ENCODE measurements at places on chromosomes 7 and 10. TPM values are rescaled to one million over a fixed set of nuclear protein-coding genes. Genes with fewer than 3 reads are reported as not detected.

Gene PAPOLB
- 0.17 TPM for total RNA-seq

DNA sequence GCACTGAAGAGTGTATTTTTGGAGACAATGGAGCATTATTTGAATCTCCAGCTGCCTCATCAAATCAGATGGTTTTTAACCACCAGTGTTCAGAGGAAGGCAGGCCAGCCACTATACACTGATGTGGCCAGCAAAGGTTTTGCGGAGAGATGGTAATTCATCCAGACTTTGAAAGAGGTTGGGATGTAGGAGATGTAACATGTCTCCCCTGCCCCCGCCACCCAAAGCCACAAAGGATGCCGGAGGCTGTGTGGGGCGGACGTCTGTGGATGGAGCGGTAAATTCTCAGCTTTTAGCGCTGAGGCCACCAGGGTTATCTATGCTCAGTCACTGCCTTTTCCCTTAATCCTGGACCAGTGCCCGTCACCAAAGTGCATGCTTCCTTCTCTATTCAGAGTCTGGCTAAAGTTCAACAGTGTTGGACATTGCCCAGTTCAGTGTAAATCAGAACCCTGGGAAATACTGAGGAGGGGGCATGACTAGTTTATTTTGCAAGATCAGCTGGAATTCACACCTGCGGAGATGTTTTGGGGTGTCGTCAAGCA lies 3.7 kb upstream of the TRIP6 start:
- no peak overlapping the region for H3K4me3 ChIP-seq
- no peaks in the 10 kb centered on the region for H3K27me3 ChIP-seq
- H3K36me3 ChIP-seq, result peaks cover 68% of the 10 kb centered on the region
- H3K27ac ChIP-seq, result no peak overlapping the region

DNA sequence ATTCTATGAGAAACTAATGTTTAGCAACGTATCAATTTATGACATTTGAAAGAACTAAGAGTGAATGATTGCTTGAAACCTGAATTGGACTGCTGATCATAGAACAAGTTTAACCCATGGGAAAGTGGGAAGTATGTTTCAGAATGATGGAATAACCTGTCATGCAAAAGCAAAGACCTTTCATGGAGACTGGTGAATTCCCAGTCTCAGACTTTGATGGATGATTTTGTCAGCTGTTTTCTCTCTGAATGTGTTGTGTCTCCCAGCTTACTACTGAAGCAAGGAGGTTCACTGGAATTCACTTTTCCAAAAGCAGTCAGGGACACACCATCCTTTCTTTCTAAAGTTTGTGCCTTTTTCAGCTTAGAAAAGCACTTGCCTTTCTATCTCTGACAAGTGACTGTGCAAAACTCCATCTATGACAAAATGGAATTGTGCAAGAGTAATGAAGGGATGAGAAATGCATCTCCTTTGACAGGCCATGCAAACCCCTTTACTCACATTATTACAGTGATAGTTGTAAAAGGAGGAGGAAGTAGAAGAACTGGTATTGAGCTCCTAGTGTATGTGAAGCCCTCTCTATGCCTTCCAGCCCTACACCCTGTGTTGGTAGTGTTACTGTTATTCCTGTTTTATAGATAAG lies 176.1 kb downstream of the PRKG1 start:
- no peaks in the 10 kb centered on the region for H3K27me3 ChIP-seq
- H3K4me1 ChIP-seq, result no peaks in the 10 kb centered on the region
- DNase-seq, result no peak
- no peak overlapping the region for H3K4me3 ChIP-seq
- H3K27ac ChIP-seq, result no peak overlapping the region
- no peaks in the 10 kb centered on the region for H3K36me3 ChIP-seq

DNA sequence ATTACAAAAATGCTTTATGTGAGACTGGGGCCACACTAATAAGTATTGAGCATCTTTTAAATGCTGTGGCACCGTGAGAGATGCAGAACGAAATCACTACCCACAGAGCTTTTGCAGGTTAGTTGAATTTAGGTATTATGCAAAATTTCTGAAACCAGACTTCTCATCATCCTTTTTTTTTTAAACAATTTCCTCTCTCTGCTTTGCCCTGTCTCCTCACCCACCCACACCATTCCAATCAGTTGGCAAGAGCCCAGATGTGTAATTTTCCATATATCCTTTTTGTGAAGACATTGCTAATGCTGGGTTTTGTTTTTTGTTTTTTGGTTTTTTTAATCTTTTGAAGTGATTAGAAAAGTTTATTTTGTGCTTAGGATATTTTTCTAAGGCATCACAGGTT lies 1.1 kb downstream of the YAE1 start:
- no peaks in the 10 kb centered on the region for H3K4me1 ChIP-seq
- H3K27ac ChIP-seq, result no peak overlapping the region
- peaks cover 19% of the 10 kb centered on the region for H3K36me3 ChIP-seq

Gene SLC39A12
- 0.31 TPM for total RNA-seq

DNA sequence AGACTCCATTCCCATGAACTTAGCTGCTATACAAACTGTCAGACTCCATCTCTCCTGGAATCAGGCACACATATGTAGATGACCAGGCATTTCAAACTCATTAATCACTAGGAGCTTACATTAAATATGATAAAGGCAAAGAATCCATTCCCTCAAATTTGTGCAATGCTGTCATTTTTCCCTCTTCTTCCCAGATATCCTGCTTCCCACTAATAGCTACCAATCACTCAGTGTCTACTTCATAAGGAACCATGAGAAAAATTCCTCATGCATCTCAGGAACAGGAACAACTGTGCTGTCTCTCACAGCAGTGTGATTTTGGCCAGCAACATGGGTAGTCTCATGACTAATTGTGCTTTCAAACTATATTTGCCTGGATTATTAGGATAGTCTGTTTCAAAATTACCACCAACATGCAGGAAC lies 133.9 kb downstream of the DKK1 start:
- H3K27me3 ChIP-seq, result no peaks in the 10 kb centered on the region
- no peaks in the 10 kb centered on the region for H3K4me1 ChIP-seq
- no peak for DNase-seq
- H3K36me3 ChIP-seq, result no peaks in the 10 kb centered on the region

Gene TAC1
- total RNA-seq, result not detected

All from left lung (tissue), 14 donors.